ENCODE measurements at places on chromosomes 11 and 22. TPM values are rescaled to one million over a fixed set of nuclear protein-coding genes. Genes with fewer than 3 reads are reported as not detected.

- H3K36me3 ChIP-seq = no peaks in the 10 kb centered on the region
- no peak overlapping the region for H3K4me3 ChIP-seq
- DNase-seq = no peak
- no peaks in the 10 kb centered on the region for H3K4me1 ChIP-seq
These were observed 168.6 kb upstream of the UBASH3B start for GRCh38 chr11:122486793-122487495.

DNA sequence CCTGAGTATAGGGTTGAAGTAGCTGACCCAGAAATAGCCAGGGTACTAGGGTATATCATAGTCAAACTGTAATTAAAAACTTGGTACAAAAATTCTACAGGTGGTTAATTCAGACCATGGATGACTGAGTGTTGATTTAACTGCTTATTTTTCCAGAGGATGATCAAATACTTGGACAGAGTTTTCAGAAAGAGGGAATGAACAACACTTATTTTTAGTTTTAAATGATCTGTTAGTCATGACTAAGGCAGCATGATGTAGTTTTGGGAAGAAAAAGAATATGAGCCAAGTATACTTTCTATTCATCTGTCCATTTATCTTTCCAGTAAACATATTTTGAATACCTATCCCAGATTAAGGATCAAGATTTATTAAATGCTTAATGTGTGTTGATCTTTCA is 19.8 kb upstream of the CCDC89 start:
- no peaks in the 10 kb centered on the region for H3K36me3 ChIP-seq
- no peak overlapping the region for H3K27ac ChIP-seq
- no peak overlapping the region for H3K4me3 ChIP-seq

DNA sequence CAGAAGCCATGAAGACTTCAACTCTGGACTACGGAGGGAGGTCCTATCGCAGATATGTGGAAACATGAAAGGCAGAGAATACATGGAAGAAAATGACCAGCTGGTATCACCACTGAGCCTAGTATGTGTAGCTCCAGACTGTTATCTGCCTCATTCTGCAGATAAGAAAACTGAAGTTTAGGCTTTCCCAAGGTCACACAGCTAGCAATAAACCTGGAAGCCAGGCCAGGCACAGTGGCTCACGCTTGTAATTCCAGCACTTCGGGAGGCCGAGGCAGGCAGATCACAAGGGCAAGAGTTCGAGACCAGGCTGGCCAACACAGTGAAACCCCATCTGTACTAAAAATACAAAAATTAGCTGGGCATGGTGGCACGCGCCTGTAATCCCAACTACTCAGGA is 15.6 kb upstream of the VWCE start:
- H3K27me3 ChIP-seq = no peaks in the 10 kb centered on the region
- H3K27ac ChIP-seq = no peak overlapping the region
- no peaks in the 10 kb centered on the region for H3K4me1 ChIP-seq
- no peak overlapping the region for H3K4me3 ChIP-seq
- peaks cover 63% of the 10 kb centered on the region for H3K36me3 ChIP-seq

GRCh38 chr11:7571640-7572000 is 57.8 kb downstream of the PPFIBP2 start:
- no peaks in the 10 kb centered on the region for H3K36me3 ChIP-seq
- peaks cover 47% of the 10 kb centered on the region for H3K4me1 ChIP-seq
- no peaks in the 10 kb centered on the region for H3K27me3 ChIP-seq
- peak; percentile 77 for DNase-seq

GRCh38 chr11:36300650-36301049 is 4.6 kb downstream of the PRR5L start:
- peak; percentile 70 for DNase-seq
- no peaks in the 10 kb centered on the region for H3K27me3 ChIP-seq
- no peaks in the 10 kb centered on the region for H3K36me3 ChIP-seq
- H3K27ac ChIP-seq = no peak overlapping the region
- H3K4me3 ChIP-seq = no peak overlapping the region
- H3K4me1 ChIP-seq = peaks cover 4% of the 10 kb centered on the region

- H3K4me3 ChIP-seq = no peak overlapping the region
- no peak for DNase-seq
- H3K36me3 ChIP-seq = peaks cover 36% of the 10 kb centered on the region
- H3K27ac ChIP-seq = no peak overlapping the region
- no peaks in the 10 kb centered on the region for H3K4me1 ChIP-seq
These were observed 417.3 kb downstream of the SHANK2 start for GRCh38 chr11:70834984-70835560.

DNA sequence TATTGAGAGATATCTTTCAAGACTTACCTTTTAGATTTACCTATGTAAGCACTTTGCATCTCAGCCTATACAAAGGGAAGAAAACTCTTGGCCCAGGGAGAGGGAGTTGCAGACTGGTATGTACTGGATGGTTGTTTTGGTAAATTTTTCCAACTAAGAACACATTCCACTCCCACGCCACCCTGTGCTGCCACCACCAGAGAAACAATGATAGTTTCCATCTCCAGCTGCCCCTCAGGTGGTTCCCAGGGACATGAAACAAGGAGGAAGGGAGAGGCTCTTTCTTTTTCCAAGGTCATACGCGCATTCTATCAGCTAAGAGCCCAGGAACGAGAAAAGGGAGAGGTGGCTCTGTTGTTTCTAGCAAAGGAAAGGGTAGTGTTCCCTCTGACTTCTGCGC is 34.4 kb downstream of the CCDC34 start:
- H3K4me3 ChIP-seq = no peak overlapping the region
- peaks cover 4% of the 10 kb centered on the region for H3K36me3 ChIP-seq
- no peaks in the 10 kb centered on the region for H3K4me1 ChIP-seq
- H3K27me3 ChIP-seq = no peaks in the 10 kb centered on the region
- DNase-seq = no peak
- H3K27ac ChIP-seq = no peak overlapping the region

DNA sequence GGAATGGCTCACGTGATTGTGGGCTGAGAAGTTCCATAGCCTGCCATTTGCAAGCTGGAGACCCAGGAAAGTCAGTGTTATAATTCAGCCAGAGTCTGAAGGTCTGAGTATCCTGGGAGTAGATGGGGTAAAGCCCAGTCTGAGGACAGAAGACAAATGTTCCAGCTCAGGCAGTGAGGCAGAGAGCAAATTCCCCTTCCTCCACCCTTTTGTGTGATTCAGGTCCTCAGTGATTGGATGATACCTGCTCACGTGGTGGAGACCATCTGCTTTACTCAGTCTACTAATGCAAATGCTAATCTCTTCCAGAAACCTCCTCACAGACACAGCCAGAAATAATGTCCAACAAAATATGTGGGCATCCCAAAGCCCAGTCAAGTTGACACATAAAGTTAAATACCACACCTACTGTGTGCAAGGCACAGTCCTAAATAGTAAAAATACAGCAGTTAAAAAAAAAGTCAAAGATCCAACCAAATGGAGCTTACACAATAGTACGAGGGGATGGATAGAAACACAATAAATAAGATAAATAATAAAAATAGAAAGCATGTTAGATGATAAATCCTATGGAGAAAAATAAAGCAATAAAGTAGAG is 13.2 kb upstream of the APOL6 start:
- peaks cover 3% of the 10 kb centered on the region for H3K4me1 ChIP-seq
- H3K27ac ChIP-seq = no peak overlapping the region
- H3K4me3 ChIP-seq = no peak overlapping the region
- no peaks in the 10 kb centered on the region for H3K27me3 ChIP-seq

- H3K27me3 ChIP-seq = peaks cover 3% of the 10 kb centered on the region
- H3K27ac ChIP-seq = peak overlapping the region; percentile 51
- no peaks in the 10 kb centered on the region for H3K36me3 ChIP-seq
- H3K4me1 ChIP-seq = no peaks in the 10 kb centered on the region
- DNase-seq = no peak
These were observed 53.2 kb downstream of the MN1 start for GRCh38 chr22:27748349-27748748.

- H3K36me3 ChIP-seq = peaks cover 9% of the 10 kb centered on the region
- no peak overlapping the region for H3K27ac ChIP-seq
- H3K4me1 ChIP-seq = no peaks in the 10 kb centered on the region
- H3K4me3 ChIP-seq = no peak overlapping the region
- no peaks in the 10 kb centered on the region for H3K27me3 ChIP-seq
- peak; percentile 91 for DNase-seq
These were observed 5.2 kb downstream of the FXYD2 start for GRCh38 chr11:117819096-117820040.

DNA sequence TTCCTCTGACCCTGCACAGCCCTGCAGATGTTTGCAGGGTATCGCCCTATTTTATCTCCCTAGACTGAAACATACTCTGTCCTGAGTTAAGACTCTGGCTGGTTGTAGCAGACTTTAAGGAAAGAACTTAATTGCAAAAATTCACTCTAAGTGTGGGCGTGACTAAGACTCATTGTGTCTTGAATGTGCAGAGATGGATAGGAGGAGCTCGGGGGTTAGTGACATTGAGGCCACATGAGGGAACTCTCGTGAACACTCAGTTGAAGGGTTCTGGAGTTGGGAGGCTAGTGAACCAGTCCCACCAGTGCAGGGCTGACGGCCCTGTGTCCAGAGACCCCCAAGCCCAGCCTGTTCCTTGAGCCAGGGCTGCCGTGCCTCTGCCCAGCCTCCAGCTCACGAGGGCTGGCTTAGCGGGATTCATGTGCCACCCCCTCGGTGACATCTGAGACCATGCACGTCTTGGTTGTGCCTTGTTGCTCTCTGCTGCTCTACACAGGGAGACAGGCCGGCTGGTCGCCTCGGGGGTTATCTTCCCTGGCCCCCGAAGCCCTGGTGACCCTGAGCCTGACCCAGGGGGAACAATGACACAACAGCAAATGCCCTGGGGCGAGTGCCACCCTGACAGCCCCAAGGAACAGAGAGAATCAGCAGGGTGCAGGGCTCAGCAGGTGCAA is 11.4 kb upstream of the TBX1 start:
- H3K4me3 ChIP-seq = no peak overlapping the region
- no peaks in the 10 kb centered on the region for H3K4me1 ChIP-seq
- peaks cover 61% of the 10 kb centered on the region for H3K27me3 ChIP-seq

GRCh38 chr22:23243006-23243573 is 62.8 kb downstream of the BCR start:
- DNase-seq = peak; percentile 13
- H3K36me3 ChIP-seq = no peaks in the 10 kb centered on the region
- no peak overlapping the region for H3K27ac ChIP-seq
- no peaks in the 10 kb centered on the region for H3K4me1 ChIP-seq

- no peaks in the 10 kb centered on the region for H3K27me3 ChIP-seq
- no peak for DNase-seq
- H3K36me3 ChIP-seq = no peaks in the 10 kb centered on the region
- no peaks in the 10 kb centered on the region for H3K4me1 ChIP-seq
- peak overlapping the region; percentile 75 for H3K27ac ChIP-seq
- H3K4me3 ChIP-seq = no peak overlapping the region
These were observed 62.8 kb downstream of the PRDM11 start for GRCh38 chr11:45209000-45209879.

- H3K27ac ChIP-seq = no peak overlapping the region
- no peak for DNase-seq
- no peaks in the 10 kb centered on the region for H3K36me3 ChIP-seq
- no peaks in the 10 kb centered on the region for H3K4me1 ChIP-seq
- no peak overlapping the region for H3K4me3 ChIP-seq
- H3K27me3 ChIP-seq = no peaks in the 10 kb centered on the region
These were observed 29.8 kb downstream of the GVQW3 start for GRCh38 chr11:76410851-76411357.

DNA sequence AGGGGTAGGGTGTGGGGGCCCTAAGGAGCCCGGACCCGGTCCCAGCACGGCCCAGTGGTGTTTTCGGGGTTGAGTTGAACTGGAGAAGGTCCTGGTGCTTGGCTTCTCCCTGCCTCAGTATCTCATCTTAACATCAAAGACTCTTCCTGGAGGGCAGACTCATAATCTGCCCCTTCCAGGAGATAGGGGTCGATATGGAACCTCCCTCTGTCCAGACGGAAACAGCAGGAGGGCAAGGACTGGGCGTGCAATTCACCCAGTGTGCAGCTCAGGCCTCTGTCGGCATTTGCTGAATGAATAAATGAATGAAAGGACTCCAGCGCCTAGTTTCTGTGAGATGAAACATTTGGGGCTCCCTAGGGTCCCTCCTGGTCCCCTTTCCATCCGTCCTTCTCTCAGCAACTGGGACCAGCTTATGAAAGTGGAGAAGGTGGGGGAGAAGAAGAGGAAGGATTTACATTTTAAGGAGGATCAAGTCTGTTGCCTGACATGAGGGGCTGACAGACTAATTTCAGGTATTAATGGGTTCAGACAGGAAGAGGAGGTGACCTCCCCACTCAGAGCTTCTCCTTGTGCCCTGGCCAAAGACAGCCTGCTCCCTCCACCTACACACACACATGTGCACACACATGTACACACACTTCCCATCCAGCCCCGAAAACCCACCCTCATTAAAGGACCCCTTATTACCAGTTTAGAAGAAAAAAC is 1.1 kb upstream of the SHISA8 start:
- H3K4me1 ChIP-seq = no peaks in the 10 kb centered on the region
- no peak overlapping the region for H3K4me3 ChIP-seq
- no peaks in the 10 kb centered on the region for H3K36me3 ChIP-seq
- no peak for DNase-seq

DNA sequence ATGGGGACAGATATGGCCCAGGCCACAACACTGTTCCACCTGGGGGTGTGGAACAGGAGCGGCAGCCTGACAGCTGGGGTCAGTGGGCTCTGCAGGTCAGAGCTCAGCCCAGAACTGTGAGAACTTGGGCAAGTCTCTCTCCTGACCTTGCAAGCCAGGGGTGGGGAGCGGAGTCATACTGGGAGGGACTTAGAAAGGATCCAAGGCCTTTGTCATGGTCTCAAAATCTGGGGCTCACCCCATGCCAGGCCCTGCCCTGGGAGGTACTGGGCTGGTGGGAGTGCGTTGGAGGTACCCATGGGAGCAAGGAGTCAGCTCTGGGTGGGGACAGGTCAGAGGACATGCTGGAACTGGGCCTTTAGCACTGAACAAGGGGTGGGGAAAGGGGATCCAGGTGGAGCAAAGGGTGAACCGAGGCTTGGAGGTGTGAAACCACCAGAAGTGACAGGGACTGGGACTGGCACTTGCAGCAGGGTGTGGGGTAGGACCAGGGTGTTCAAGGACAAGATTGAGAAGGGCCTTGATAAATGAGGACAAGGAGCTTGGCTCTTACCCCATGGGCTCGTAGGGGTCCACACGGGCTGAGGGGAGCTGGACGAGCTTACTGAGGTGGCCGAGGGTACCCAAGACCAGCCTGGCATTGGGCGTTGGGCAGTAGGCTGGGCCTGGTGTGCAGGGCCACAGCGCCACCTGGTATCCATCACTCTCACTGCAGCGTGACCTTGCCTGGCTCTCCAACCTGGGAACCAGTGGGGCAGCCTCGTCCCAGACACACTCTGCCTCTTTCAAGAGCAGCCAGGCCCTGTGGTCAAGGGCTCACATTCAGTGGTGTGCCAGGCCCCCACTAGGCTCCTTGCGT is 7.4 kb upstream of the PMM1 start:
- peak; percentile 69 for DNase-seq
- peaks cover 4% of the 10 kb centered on the region for H3K36me3 ChIP-seq
- H3K4me1 ChIP-seq = no peaks in the 10 kb centered on the region
- no peak overlapping the region for H3K27ac ChIP-seq

- no peak for DNase-seq
- H3K4me1 ChIP-seq = peaks cover 20% of the 10 kb centered on the region
- no peak overlapping the region for H3K4me3 ChIP-seq
- H3K27me3 ChIP-seq = no peaks in the 10 kb centered on the region
These were observed 21.8 kb downstream of the VPS37C start for GRCh38 chr11:61139387-61139786.

- no peak overlapping the region for H3K4me3 ChIP-seq
- no peak for DNase-seq
- no peaks in the 10 kb centered on the region for H3K27me3 ChIP-seq
These were observed 30.6 kb downstream of the KIRREL3 start for GRCh38 chr11:126969865-126970479.

The BAIAP2L2 gene
- 108 TPM for polyA plus RNA-seq

The PDGFB gene
- 0.22 TPM for polyA plus RNA-seq

The XKR3 gene
- polyA plus RNA-seq = not detected

The CHADL gene
- 0.54 TPM for polyA plus RNA-seq

The GNAZ gene
- polyA plus RNA-seq = 3.6 TPM

The LRRC10B gene
- polyA plus RNA-seq = not detected

The SNX15 gene
- polyA plus RNA-seq = 37.3 TPM

The SEPTIN3 gene
- 0.49 TPM for polyA plus RNA-seq

The TRIM34 gene
- polyA plus RNA-seq = 6.9 TPM

The APOL6 gene
- 24.0 TPM for polyA plus RNA-seq

The SLC6A5 gene
- polyA plus RNA-seq = not detected

Data from small intestine (tissue), 16 donors.